ENCODE measurements at places on chromosomes 1 and 21.

GRCh38 chr1:115142616-115143015, 53.3 kb upstream of the TSPAN2 start:
- DNase-seq: no peak

DNA sequence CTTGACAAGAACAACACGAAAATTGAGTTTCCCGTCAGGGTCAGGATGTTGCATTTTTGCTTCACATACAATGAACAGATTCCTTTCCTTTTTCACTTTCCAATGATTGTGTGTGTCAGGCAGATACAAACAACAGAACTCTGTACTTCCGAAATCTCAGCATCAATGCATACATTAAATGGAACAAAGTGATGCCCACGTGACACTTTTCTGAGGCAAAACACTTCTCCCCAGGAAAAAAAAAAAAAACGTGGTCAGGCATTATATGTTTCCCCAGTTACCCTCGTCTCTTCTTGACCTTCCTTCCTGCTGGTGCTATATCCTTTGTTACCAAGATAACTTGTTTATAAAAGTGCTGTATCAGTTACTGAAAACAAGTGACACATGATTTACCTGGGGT, 181.8 kb downstream of the ZNF281 start:
- no peak for DNase-seq

- DNase-seq: no peak
Measured at GRCh38 chr1:101438359-101438758, 201.5 kb downstream of the S1PR1 start.

GRCh38 chr1:198641501-198641900, 2.7 kb downstream of the PTPRC start:
- no peak for DNase-seq

Data from tibial artery (tissue), 4 donors.